ENCODE measurements at places on chromosomes 2 and 18.

- no peak for DNase-seq
Measured at GRCh38 chr2:20281876-20282275, 56.9 kb upstream of the SDC1 start.

DNA sequence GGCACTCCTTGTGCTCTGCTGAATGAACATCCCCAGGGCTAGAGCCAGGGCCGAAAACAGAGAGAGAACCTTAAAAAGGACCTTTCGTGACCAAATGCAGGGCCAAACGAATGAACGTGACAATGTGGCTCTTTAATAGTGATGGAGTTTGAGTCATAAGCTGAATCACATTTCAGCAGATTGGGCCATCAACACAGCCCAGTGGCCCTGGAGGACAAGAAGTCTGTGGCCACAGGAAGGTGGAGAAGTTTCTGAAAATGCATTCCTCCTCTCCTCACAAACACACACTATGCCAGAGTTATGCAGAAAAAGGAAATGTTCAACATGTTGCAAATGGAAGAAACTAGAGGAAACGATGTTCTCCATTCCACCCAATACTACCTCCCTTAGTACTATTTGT lies 415.8 kb downstream of the HRH4 start:
- no peak for DNase-seq

DNA sequence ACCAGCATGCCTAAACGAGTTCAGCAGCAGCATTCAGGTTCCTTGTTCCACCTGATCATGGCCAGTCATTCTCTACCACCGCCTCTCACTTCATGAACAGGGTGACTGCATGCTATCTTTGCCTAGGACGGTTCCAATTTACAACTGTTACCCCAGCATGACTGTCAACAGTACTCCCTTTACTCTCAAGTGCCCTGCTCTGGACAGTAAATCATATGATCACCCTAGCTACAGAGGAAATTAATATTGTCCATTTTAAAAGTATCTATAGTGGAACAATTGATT lies 25.7 kb downstream of the MGAT4A start:
- no peak for DNase-seq

- no peak for DNase-seq
Measured at GRCh38 chr2:226658555-226658954, 141.1 kb downstream of the IRS1 start.

- no peak for DNase-seq
Measured at GRCh38 chr18:24983566-24984139, 368.3 kb downstream of the ZNF521 start.

- no peak for DNase-seq
Measured at GRCh38 chr2:45241061-45241561, 231.9 kb upstream of the SIX2 start.

- no peak for DNase-seq
Measured at GRCh38 chr2:100702438-100703109, 117.4 kb upstream of the NPAS2 start.

DNA sequence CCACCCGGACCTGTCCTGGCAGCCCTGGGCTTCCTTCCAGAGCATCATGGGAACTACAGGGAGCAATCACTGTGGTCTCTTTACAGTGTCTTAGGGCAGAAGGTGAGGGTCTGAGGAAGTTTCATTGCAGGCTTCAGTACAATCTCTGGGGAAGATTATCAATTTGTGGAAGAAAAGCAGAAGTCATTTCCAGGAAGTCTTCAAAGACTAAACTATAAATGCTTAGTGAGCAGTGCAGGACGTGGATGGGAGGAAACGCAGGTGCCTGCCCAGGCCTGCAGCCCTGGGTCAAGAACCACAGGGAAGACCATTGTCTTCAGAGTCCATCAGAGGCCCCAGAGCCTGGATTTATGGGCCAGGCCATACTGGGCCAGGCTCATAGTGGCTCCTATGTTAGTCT lies 54.3 kb downstream of the INO80C start:
- DNase-seq, result no peak

DNA sequence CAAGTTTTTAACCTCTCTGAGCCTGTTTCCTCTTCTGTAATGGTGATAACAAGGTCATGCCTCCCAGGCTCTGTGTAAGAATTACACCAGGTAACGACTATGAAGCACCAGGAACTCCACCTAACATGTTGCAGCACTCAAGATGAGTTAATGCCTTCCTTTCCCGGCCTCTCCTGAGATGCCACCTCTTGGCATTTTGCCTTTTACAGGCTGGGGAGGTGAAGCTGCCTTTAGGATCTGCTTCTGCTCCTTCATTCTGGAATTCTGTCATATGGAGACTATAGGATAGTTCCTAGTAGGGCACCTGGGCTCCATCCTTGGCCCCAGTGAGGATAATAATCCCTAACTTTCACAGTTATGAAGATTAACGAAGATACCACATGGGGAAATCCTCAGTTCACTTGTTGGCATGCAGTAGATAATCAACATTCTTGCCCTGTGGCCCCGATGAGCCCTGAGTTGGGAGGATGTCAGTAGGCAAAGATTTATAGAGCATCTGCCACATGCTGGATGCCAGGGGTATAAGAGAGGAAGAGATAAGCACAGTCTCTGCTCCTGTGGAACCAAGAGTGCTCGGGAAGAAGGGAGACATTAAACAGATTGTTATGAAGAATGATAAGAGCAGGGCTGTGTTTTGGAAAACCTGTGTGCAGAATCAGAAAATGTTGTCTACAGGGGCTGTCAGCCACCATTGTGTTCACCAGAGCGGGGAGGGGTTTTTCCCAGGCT lies 43.9 kb upstream of the KCNF1 start:
- DNase-seq, result no peak

- DNase-seq, result no peak
Measured at GRCh38 chr2:239869272-239870155, 155.6 kb downstream of the NDUFA10 start.

DNA sequence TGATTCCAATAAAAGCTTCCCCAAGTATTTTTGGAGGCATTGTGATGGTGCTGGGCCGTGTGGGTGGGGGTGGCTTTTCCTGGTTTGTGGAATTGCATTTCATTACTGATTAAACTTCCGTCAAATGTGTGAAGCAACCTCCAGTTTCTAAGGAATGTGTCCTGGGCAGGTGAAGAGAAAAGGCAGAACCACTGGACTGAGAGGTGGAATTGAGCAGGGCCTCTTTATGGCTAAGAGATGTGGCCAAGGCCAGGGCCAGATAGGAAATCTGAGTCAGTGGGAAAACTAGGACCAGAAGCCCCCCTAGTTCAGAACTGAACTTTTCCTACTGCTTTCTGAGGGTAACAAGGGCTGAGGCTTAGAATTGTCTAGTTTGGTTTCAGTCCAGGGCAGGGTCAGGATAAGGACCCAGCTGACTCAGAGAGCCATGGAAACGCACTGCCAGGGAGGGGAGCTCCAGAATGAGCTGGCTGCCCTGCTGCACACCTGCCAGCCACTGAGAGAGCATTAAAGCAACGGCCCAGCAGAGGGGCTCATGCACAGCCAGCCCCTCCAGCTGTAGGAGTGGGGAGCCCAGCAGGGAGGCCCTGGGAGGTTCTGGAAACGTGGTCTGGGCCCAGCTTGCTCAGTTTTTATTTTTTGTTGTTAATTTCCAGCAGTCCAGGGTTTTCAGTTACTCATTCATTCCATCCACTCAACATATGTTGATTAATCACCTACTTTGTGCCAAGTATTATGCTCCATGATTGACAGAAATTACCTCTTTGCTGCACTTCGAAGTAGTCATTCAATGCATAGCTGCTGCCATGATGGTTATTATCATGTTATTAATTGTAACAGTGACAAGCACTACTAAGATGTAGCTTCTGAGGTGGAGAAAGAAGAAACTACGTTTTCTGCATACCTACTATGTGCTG lies 156.1 kb downstream of the MSH2 start:
- DNase-seq, result no peak

GRCh38 chr2:31322371-31322770 lies 88.4 kb downstream of the EHD3 start:
- DNase-seq, result no peak

- peak; percentile 46 for DNase-seq
Measured at GRCh38 chr2:65057391-65058052, 1.3 kb downstream of the CEP68 start.

- no peak for DNase-seq
Measured at GRCh38 chr2:103174711-103175110, 412.9 kb downstream of the TMEM182 start.

- DNase-seq, result peak; percentile 24
Measured at GRCh38 chr2:196131949-196132925, 39.1 kb downstream of the STK17B start.

DNA sequence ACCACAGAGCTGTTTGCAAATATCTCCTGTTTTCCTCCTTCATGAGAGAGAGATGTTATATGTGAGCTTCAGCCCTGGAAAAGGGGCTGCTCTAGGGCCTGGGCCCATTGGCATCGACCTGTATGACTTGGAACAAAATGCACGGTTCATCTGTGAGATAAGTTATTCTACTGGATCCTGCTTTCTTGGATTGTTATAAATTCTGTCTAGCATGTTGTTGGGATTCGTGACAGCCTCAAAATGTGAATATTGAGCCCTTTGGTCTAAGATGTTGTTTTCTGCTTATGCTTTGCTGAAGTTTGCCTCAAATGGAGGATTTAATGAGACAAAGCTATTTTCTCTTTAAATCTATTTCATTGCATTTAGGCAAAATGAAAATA lies 372.9 kb downstream of the EN1 start:
- DNase-seq, result no peak

- no peak for DNase-seq
Measured at GRCh38 chr2:151334082-151334815, 23.1 kb upstream of the TNFAIP6 start.
